ENCODE measurements at places on chromosomes 6 and 20. TPM values are rescaled to one million over a fixed set of nuclear protein-coding genes. Genes with fewer than 3 reads are reported as not detected.

DNA sequence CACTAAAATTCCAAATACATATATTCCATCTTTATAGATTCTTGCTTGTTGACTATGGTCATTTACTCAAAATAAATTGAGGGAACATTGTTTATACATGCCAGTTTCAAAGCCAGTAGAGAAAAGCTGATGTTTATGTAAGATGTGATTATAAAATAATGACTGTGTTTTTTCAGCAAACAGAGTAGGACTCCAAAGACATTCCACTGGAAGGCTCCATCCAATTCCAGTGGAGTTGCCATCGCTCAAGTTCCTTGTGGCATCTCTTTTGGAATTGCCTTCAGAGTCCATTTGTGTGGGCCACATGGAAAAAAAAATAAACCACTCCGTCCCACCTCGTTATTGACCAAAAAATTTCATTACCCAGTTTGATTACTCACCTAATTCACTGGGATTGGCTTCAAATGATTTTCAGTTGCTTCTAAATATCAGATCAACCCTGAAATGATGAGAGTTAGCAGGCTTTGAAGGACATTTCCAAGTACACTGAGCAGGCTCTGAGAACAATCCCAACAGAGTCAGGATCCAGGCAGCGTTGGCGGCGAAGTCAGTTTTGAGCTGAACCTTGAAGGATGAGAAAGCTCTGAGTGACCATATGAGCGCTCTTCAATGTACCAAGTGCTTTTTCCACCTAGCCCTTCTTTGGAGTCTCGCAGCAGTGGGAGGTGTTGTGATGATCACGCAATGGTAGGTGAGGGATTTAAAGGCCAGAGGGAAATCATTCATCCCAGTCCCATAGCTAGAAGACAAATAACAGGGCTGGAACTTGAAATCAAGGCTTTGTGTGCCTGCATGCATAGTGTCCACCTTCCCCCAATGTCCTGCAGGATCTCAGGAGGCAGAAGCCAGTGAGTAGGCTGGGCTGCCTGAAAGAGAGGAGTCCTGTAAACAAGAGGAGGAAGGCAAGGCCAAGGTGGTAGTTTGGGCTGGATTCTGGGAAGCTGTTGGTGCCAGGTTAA lies 281.7 kb downstream of the CDC5L start:
- H3K36me3 ChIP-seq = peaks cover 4% of the 10 kb centered on the region
- no peak overlapping the region for H3K4me3 ChIP-seq
- H3K27ac ChIP-seq = no peak overlapping the region

GRCh38 chr20:17810847-17811627 lies 111.3 kb downstream of the BANF2 start:
- no peak for DNase-seq
- no peak overlapping the region for H3K27ac ChIP-seq
- H3K4me1 ChIP-seq = peaks cover 4% of the 10 kb centered on the region
- no peak overlapping the region for H3K4me3 ChIP-seq

DNA sequence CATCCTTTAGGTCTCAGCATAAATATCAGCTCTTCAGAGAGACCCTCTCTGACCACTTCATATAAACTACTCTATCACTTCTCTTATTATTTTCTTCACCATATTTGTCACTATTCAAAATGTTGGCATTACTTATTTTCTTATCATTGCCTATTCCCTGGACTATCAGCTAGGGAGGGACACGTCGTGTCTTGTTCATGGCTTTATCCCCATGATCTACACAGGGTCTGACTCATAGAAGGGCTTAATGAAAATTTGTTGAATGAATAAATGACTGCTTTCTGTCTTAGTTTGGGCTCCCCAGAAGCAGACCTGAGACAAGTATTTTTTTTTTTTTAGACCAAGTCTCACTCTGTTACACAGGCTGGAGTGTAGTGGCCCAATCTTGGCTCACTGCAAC lies 3.0 kb upstream of the CDK5RAP1 start:
- peaks cover 4% of the 10 kb centered on the region for H3K27me3 ChIP-seq
- peaks cover 6% of the 10 kb centered on the region for H3K4me1 ChIP-seq
- peaks cover 8% of the 10 kb centered on the region for H3K36me3 ChIP-seq
- H3K4me3 ChIP-seq = no peak overlapping the region

Gene ANKEF1
- total RNA-seq = 4.3 TPM

Gene ZSWIM3
- total RNA-seq = 7.9 TPM

Gene VARS2
- total RNA-seq = 47.0 TPM

Gene DBNDD2
- 4.1 TPM for total RNA-seq
